Right atrium auricular region (tissue), 2 donors: ENCODE measurements at places on chromosomes 3 and 15. TPM values are rescaled to one million over a fixed set of nuclear protein-coding genes. Genes with fewer than 3 reads are reported as not detected.

DNA sequence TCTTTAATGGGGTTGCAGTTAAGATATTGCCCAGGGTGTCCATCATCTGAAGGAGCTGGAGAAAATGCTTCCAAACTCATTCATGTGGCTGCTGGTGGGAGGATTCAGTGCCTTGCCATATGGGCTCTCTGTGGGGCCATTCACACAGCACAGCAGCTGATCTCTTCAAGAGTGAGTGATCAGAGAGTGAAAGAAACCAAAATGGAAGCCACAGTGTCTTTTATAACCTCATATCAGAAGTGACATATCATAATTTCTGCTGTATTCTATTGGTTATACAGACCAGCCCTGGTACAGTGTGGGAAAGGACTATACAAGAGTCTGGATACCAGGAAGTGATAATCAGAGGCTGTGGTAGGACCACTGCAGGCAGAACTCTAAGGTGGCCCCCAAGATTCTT lies 33.6 kb downstream of the HHLA2 start:
- H3K27ac ChIP-seq, result no peak overlapping the region

GRCh38 chr15:69893863-69894262 lies 203.9 kb downstream of the TLE3 start:
- H3K27ac ChIP-seq, result no peak overlapping the region
- H3K4me1 ChIP-seq, result peaks cover 9% of the 10 kb centered on the region
- H3K4me3 ChIP-seq, result no peak overlapping the region
- H3K27me3 ChIP-seq, result no peaks in the 10 kb centered on the region

- no peak overlapping the region for H3K27ac ChIP-seq
- no peak overlapping the region for H3K4me3 ChIP-seq
- H3K4me1 ChIP-seq, result no peaks in the 10 kb centered on the region
- DNase-seq, result no peak
These were observed 366.4 kb downstream of the EPHB1 start for GRCh38 chr3:135161425-135161824.

GRCh38 chr15:70589221-70589620 lies 174.1 kb downstream of the UACA start:
- no peak for DNase-seq
- no peaks in the 10 kb centered on the region for H3K36me3 ChIP-seq
- no peaks in the 10 kb centered on the region for H3K4me1 ChIP-seq
- no peak overlapping the region for H3K4me3 ChIP-seq
- H3K27me3 ChIP-seq, result no peaks in the 10 kb centered on the region

The GALNT15 gene
- 83.1 TPM for total RNA-seq

The CIDEC gene
- 17.1 TPM for total RNA-seq

GRCh38 chr15:68277131-68277602 lies 378 bp upstream of the FEM1B start:
- H3K4me3 ChIP-seq, result peak overlapping the region; percentile 90
- peaks cover 59% of the 10 kb centered on the region for H3K4me1 ChIP-seq
- DNase-seq, result no peak

- no peaks in the 10 kb centered on the region for H3K27me3 ChIP-seq
- DNase-seq, result peak; percentile 67
- H3K4me1 ChIP-seq, result no peaks in the 10 kb centered on the region
- no peaks in the 10 kb centered on the region for H3K36me3 ChIP-seq
- no peak overlapping the region for H3K4me3 ChIP-seq
These were observed 338.2 kb upstream of the SLCO3A1 start for GRCh38 chr15:91515188-91515754.

DNA sequence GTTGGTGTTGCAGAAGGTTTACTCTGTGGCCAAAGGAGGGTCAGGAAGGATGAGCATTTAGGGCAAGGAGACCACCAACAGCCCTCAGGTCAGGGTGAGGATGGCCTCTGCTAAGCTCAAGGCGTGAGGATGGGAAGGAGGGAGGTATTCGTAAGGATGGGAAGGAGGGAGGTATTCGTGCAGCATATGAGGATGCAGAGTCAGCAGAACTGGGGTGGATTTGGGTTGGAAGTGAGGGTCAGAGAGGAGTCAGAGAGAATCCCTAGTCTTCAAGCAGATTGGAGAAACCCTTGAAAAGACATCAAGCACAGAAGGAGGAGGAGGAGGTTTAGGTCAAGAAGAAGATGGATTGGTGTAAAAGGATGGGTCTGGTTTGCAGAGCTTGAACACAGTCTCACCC lies 4.0 kb downstream of the CCR5 start:
- H3K27ac ChIP-seq, result no peak overlapping the region
- no peaks in the 10 kb centered on the region for H3K36me3 ChIP-seq
- DNase-seq, result no peak
- H3K4me3 ChIP-seq, result no peak overlapping the region

The CHRNA7 gene
- not detected for total RNA-seq

GRCh38 chr3:170611751-170612150 lies 25.9 kb upstream of the SLC7A14 start:
- no peak overlapping the region for H3K27ac ChIP-seq
- no peaks in the 10 kb centered on the region for H3K27me3 ChIP-seq
- H3K4me1 ChIP-seq, result no peaks in the 10 kb centered on the region

- H3K4me1 ChIP-seq, result no peaks in the 10 kb centered on the region
- H3K4me3 ChIP-seq, result no peak overlapping the region
- no peaks in the 10 kb centered on the region for H3K36me3 ChIP-seq
- H3K27me3 ChIP-seq, result no peaks in the 10 kb centered on the region
- H3K27ac ChIP-seq, result no peak overlapping the region
These were observed 248.5 kb downstream of the TLE3 start for GRCh38 chr15:69849232-69849610.

The STAB1 gene
- 46.5 TPM for total RNA-seq

- no peak overlapping the region for H3K4me3 ChIP-seq
- H3K27me3 ChIP-seq, result no peaks in the 10 kb centered on the region
- no peak overlapping the region for H3K27ac ChIP-seq
- DNase-seq, result no peak
These were observed 1035.8 kb upstream of the CFAP20DC start for GRCh38 chr3:60085649-60086048.

The FYTTD1 gene
- total RNA-seq, result 61.8 TPM

- H3K4me1 ChIP-seq, result no peaks in the 10 kb centered on the region
- no peak overlapping the region for H3K27ac ChIP-seq
- no peak for DNase-seq
- H3K27me3 ChIP-seq, result no peaks in the 10 kb centered on the region
These were observed 124.5 kb downstream of the TLE3 start for GRCh38 chr15:69973102-69973714.

- no peak for DNase-seq
- H3K27ac ChIP-seq, result no peak overlapping the region
- no peaks in the 10 kb centered on the region for H3K27me3 ChIP-seq
- peaks cover 58% of the 10 kb centered on the region for H3K36me3 ChIP-seq
- no peaks in the 10 kb centered on the region for H3K4me1 ChIP-seq
These were observed 8.7 kb upstream of the GRM2 start for GRCh38 chr3:51698209-51698608.

The CCDC13 gene
- total RNA-seq, result not detected

DNA sequence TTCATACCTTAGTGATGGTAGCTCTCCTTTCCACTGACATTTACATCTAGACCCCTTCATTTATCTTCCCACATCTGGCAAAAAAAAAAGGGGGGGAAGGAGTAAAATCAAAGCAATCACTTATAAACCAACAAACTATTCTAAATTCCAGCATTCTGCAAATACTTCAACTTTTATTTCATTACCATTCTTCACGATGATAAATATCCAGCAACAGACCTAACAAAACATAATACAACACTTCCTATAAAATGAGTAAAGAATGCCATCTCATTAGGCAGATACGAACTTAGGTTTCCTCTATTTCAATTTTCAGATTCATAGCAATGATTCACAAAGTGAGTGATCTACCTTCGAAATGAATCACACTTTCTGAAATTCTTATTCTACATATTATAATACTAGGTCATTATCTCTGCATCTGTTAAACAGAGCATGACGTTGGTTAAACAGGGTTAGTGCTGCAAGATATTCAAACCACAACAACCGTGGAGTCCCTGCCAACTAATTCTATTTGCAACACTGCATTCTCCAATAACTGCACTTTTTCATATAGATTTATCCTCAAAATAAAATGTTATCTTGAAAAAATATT lies at the start of gene LRRFIP2:
LRRFIP2 (minus strand) TSS at position 51 of the 595 bp plus-strand sequence. CDS start 25,599 bp downstream, outside the sequence.
- H3K27ac ChIP-seq, result peak within 1 kb of the TSS; percentile 98
- H3K27me3 ChIP-seq, result no peaks in the 10 kb centered on the region
- H3K4me1 ChIP-seq, result peaks cover 72% of the 10 kb centered on the region
- H3K4me3 ChIP-seq, result peak within 1 kb of the TSS; percentile 90
